Nucleus accumbens (tissue), 56 donors: ENCODE measurements at places on chromosomes 3 and 15.
A peak's percentile ranks its signal among the peaks of the same experiment; 100 is the strongest.

DNA sequence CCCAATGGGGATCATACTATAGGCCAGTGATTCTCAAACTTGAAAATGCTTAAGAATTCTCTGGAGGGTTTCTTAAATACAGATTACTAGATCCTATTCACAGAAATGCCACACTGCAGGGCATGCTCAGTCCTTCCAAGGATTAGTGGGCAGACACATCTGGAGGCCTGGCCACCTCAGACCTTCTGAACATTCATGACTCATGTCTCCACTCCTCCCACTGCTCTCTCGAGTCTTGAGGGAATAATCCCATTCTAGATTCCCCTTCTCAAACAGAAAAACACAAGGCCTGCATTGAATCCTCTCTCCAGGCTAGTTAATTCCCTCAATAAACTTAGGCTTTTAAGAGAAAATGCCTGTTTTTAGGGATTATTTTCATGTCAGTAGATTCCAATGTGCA, 22.1 kb downstream of the ZNF621 start:
- no peak for DNase-seq

GRCh38 chr15:58980351-58980939, 7.0 kb upstream of the RNF111 start:
- no peak for DNase-seq

DNA sequence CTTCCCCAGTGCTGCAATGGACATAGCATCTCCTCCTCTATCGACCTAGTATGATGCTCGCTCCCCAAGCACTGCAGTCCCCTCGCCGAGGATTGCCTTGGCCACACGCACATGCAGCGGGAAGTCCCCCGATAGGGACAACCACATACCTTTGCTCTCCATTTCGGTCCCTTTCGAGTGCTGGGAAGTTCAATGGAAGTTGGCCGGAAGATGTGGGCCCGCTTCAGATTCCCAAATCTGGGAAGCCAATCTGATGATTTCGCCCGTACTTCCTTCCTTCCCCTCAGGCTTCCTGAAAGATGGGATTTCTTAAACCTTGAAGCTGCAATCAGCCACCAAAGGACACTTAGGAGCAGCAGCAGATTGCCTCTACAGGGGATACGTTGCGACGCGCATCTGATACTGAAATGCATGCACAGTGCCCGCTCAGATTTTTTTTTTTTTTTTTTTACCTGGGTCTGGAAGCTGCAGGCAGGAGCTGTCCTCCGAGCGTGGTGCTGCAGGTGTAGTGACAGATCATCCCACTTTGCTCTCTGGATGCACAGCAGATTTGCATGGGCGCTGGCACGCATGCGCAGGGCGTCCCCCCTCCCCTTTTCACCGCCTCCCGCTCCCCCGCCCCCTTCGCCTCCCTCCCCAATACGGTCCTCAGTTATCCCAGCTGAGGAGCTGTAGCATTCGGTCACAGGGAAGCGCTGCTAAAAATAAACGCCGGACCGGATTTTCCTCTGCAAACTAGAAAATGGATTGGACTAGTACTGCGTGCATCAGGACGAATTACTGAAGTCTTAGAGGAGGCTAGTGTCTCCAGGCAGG, at the start of gene FGF12:
TSS of gene FGF12 (minus strand) at position 510 of the 816 bp plus-strand sequence.
- DNase-seq = peak; percentile 57

DNA sequence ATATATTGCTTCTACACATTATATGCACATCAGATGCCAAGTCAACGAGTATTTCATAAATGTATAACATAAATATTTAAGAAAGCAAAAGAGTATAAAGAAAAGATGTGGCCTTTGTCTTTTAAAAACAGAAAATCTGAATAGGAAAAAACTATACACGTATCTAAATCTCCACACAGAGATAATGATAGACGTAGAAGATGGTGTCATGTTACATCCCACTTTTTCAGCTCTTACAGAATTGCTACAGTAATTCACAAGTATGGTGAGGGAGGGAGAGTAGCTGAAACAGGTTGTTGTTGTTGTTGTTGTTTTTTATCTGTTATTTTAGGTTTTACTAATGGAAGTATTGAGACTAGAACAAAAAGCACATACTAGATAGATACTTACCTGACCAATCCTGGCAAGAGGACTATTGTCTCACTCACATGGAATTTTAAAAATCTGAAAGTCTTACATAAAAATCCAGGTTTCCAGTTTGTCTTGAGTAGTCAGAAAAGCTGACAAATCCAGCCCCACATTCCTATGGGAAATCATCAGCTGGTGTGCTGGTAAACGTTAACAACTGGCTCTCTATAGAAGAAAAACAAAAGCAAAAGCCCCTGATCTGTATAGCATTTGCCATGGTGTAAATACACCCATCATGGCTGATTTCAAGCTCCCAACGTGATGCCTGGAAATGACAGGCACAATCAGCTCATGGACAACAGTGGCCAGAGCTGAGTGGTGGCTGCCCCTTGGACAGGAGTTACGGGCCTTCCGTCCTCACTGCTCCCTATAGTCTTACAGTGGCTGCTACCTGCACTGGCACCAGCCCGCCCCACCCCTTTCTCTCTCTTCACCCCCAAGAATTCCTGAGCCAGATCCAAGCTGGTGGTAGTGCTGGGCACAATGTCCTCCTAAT, 47.4 kb upstream of the VGLL4 start:
- no peak for DNase-seq

DNA sequence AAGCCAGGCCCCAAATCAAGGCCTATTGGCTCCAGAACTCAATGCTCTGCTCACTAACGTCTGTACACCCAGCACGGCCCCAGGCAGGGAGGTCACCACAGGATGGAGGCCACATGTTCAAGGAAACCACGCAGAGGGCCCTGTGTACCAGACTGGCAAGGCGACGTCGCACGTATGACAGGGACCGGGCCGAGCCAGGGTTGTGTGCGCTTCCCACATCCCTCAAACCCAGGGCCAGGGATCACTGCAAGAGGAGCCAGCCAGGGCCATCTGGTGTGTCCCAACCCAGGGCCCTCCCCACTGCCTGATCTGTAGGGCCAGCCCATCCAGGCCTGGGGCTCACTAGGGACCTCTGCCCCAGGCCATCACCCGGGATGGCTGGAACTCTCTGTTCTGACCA, 62.0 kb downstream of the ZNF445 start:
- no peak for DNase-seq
